ENCODE measurements at places on chromosomes 6 and 20.

DNA sequence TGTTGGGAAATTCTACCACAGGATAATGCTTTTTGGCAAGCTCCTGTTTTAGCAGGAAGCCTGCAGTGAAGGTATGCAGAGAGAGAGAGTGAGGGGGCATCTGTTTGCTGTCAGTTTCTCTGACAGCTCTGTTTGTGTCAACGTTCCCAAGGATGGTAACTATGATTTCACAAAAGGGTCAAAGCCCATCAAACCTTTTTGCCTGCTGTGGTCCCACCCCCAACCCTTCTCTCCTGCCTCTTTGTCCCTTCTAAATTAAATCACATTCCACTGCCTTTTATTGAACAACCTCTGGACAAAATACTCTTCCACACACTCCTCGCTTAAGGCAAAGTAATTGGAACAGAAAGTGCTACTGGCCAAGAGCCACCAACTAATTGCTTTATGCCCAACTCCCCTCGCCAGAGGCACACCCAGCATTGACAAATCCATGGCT lies 128.3 kb downstream of the TSHZ2 start:
- DNase-seq = no peak

- DNase-seq = no peak
Measured at GRCh38 chr6:47323887-47324286, 14.2 kb upstream of the TNFRSF21 start.

DNA sequence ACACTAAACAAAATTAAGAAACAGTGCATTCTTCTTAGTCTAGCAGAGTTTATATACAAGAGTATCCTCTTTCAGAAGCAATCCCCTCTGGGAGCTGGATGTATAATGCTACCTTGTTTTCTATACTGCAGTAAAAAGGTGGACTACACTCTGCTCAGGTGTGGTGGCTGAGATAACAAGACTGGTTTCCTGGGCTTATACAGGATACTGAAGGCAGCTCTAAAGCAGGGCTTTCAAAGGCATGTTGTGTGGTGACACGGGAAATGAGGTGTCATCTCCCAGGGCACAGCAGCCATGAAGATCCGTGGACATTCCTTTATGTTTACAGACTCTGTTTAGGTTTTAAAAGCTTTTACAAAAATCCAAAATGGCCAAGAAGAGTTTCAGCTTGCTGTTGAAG lies 136.7 kb downstream of the MAP3K4 start:
- DNase-seq = no peak

GRCh38 chr6:35471836-35472345 lies 3.7 kb downstream of the RPL10A start:
- DNase-seq = no peak

DNA sequence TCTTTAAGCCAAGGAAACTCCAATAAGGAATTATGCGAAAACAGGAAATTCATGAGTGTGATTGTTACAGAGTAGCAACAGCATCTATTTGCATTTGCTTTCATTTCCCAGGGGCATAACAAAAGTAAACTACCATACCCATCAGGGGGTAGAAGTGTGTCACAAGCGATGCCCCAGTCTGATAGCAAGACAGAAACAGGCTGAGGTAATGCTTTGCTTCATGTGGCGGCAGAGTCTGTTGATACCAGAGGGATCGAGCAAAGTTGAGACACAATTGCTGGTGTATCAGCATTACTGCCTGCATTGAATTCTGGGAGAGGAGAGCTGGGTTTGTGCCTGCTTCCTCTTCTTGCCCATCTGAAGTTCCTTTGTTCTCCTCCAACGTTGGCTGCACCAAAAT lies 51.2 kb upstream of the LYRM2 start:
- peak; percentile 78 for DNase-seq

DNA sequence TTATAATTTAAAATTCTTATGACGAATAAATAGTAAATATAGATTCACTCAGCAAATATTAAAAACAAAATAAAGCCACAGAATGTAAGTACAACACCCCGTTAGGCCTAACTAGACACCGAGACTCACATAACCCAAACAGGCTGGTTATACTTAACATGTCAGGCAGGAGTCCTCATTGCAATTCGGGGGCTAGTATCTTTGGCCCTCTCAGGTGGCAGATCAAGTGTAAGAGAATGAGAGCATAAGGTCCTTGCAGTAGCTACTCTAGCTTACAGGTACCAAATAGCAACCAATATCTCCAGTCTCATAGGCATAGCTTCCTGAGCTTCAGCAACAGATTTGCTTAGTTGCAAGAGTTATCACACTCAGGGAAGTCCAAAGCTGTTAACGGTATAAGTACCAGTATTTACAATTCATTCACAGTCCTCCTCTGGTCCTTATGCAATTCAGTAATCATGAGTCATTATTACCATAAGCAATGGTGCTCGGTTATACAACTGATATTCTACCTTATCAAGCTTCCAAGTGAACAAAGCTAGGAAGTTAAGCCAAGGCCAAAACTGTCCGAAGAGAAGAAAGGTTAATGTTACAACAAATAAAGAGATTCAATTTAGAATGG lies 20.1 kb downstream of the REV3L start:
- DNase-seq = no peak

GRCh38 chr6:120272038-120272437 lies 922.5 kb upstream of the MAN1A1 start:
- DNase-seq = no peak

DNA sequence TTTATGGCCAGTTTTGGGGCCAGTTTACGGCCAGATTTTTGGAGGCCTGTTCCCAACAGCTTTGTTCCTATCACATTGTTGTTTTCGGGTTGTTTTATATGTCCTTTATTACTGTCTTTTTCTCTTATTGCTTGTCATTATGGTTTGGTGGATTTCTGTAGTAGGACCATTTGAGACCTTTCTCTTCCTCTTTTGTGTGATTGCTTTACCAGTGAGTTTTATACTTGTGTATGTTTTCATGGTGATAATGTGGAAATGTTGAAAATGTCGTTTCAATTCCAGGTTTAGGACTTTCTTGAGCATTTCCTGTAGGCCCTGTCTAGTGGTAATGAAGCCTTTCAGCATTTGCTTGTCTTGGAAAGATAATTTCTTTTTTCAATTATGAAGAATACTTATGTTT lies 17.8 kb downstream of the HLA-B start:
- no peak for DNase-seq

DNA sequence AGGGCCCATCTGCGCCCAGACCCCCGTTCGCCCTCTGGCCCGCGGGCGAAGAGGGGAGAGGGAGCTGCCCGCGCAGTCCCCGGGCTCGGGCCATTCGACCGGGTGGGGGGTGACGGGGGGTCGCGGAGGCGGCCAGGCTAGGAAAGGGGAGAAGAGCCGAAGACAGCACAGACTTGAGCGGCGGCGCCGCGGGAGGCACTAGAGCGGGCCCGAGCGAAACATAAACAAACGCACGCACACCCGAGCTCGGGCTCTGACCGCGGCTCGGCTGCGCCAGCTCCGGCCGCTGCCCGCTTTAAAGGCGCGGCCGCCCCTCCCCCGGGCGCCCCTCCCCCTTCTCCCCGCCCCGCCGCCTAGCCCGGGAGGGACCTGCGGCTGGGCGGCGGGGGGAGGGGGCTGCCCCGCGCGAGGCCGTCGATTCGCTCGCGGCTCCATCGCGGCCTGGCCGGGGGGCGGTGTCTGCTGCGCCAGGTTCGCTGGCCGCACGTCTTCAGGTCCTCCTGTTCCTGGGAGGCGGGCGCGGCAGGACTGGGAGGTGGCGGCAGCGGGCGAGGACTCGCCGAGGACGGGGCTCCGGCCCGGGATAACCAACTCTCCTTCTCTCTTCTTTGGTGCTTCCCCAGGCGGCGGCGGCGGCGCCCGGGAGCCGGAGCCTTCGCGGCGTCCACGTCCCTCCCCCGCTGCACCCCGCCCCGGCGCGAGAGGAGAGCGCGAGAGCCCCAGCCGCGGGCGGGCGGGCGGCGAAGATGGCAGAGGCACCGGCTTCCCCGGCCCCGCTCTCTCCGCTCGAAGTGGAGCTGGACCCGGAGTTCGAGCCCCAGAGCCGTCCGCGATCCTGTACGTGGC lies at the start of gene FOXO3:
TSS of gene FOXO3 (plus strand) at position 455 of the 846 bp plus-strand sequence. CDS start at position 747, 292 bp downstream.
- DNase-seq = peak; percentile 85
